ENCODE measurements at places on chromosomes 2 and 18.

DNA sequence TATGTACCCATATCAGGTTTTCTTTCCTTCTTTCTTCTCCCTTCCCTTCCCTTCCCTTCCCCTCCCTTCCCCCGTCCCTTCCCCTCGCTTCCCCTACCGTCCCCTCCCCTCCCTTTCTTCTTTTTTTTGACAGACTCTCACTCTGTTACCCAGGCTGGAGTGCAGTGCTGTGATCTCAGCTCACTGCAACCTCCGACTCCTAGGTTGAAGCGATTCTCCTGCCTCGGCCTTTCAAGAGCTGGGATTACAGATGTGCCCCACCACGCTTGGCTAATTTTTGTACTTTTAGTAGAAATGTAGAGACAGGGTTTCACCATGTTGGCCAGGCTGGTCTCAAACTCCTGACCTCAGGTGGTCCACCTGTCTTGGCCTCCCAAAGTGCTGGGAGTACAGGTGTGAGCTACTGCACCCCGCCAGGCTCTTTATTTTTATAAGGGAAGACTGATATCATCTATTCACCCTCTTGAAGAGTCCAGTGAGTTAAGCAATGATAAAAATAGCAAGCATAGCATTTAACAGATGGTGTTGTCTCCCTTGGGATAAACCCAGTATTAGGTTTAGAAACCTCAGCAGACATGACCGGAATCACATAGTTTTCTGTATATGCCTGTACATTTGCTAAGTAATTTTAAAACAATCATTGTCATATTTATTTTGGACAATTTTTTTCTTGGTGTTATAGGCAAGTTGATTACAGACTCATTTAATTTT lies 888.4 kb downstream of the TRIB2 start:
- peak; percentile 3 for DNase-seq

DNA sequence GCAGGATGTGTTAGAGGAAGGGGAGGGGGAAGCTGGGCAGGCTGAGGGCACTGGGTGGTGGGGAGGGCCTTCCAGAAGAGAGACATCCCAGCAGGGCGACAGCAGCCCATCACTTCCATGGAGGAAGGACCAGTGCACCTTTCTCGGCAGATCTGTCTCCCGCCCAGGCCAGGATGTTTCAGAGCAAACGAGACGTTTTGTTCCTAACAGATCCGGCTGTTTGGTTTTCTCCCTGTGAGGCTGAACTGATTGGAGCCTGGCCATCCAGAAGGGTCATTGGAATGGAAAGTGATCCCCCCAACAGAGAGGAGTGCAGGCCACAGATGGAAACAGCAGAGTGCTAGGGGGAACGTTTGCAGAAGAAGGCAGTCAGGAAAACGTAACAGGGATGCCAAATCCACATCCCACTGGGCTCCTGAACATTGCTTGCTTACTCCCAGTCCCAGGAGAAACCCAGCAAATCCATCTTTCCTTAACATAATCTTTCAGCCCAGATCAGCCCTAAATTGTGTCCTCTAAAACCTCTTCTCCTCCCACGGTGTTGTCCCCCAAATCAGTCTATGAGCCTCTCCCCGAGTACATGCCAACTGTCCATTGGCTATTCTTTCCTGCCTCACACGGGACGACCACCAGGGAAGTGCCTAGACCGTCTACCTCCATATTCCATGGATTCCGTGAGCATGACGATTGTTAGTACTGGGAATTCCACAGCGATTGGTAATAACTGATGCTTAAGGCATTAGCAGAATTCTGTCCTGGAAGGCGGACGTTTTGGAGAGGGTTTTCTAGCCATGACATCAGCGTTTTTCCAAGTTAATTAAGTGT lies 126.8 kb downstream of the SEPTIN10 start:
- DNase-seq, result peak; percentile 95

DNA sequence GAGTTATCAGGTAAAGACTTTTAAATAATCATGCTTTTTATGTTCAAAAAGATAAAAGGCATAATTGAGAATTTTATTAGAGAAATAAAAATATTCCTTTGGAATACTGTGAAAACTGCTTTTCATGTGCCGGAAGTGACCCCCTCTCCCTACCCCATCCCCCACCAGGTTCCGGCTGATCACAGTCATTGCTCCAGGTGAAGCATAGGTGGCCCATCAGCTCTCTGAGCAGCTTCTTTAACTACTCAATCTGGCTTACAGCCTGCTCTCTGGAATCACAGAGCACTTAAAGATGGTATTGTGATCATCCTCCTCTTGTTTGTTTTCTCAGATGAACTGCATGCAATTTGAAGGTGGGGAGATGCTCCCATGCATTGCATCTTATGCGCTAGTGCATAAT lies 257.7 kb downstream of the EN1 start:
- DNase-seq, result no peak

DNA sequence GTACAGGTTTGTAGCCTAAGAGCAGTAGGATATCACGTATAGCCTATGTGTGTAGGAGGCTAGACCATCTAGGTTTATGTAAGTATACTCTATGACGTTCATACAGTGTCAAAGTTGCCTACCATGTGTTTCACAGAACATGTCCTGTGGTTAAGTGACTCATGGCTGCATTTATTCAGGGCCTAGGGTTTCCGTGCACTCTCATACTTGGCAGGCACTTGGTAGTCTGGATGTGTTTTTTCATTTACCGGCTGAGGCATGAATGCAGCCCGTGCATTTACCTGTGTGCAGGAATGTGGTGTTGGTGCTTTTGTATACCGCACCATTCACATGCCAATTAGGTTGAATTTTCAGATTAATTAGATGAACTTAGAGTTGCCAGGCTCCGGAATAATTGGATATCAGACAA lies 43.4 kb downstream of the MYL12B start:
- peak; percentile 89 for DNase-seq

DNA sequence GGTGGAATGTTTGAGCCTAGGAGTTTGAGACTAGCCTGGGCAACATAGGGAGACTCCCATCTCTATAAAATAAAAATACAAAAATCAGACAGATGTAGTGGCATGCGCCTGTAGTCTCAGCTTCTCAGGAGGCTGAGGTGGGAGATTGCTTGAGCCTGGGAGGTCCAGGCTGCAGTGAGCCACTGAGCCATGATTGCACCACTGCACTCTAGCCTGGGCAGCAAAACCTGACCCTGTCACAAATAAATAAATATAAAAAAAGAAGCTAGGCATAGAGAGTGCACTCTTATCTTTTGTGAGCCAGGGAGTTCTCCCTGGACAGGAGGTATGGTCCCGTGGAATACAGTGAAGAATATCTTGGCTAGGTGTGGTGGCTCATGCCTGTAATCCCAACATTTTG lies 11.0 kb upstream of the KYNU start:
- no peak for DNase-seq

DNA sequence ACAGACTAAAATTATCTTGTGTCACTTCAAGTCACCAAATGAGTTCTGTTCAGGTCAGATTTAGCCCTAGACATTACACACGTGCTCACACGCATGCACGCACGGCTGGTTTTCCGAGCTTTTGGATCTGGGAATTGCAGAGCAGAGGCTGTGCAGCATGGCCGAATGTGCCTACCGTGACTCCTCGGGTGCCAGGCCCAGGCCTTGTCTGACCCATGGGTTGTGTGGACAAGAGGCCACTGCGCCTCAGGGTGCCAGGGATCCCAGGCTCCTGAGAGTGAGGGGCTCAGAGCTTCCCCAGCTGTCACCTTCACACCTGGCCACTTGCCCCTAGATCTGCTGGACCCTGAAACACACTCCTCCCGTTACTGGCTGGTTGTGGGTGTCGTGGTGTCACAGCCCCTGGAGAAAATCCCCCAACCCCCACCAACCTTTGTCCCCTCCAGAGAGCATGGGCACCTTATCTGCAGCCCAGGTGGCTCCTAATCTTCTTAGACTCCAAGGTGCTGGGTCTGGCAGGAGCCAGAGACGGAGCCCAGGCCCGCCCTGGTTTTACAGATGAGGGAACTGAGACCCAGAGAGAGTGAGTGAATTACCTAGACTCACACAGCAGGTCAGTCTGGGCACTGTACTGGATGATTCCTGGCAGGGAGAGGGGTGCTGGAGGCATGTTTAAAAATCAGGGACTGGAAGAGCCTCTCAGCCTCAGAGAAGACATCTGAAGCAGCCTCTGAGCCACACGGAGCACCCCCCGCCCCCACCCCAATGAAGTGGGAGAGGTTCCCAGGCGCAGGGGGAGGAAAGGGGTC lies 56.8 kb downstream of the ATOH8 start:
- no peak for DNase-seq

GRCh38 chr18:56202678-56203077 lies 435.7 kb downstream of the TXNL1 start:
- no peak for DNase-seq

DNA sequence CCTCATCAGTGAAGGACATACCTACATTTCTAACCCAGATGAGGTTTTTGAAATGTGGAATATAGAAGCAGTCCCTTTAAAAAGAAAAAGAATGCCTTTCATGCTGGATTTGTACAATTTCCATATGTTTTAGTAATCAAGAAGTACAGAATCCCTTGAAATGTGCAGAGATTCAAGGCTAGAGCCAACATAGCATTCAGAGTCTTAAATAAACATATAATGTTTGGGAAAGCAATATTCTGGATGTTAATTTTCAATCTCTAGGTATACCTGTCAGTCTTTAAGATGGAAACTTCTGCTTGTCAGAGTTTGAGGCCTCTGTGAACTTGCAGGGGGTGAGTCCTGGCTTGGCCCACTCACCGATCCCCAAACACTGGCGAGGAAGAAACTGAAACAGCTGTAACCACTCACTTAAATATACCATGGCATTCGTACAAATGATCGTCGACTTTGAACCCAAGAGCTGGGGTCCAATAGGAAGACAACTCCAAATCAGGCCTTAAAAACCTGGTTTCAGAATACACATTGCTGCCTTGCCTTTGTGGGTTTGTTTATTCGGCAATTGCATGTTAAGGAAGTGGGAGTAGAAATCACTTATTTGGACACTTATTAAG lies 132.8 kb upstream of the NCK2 start:
- no peak for DNase-seq

DNA sequence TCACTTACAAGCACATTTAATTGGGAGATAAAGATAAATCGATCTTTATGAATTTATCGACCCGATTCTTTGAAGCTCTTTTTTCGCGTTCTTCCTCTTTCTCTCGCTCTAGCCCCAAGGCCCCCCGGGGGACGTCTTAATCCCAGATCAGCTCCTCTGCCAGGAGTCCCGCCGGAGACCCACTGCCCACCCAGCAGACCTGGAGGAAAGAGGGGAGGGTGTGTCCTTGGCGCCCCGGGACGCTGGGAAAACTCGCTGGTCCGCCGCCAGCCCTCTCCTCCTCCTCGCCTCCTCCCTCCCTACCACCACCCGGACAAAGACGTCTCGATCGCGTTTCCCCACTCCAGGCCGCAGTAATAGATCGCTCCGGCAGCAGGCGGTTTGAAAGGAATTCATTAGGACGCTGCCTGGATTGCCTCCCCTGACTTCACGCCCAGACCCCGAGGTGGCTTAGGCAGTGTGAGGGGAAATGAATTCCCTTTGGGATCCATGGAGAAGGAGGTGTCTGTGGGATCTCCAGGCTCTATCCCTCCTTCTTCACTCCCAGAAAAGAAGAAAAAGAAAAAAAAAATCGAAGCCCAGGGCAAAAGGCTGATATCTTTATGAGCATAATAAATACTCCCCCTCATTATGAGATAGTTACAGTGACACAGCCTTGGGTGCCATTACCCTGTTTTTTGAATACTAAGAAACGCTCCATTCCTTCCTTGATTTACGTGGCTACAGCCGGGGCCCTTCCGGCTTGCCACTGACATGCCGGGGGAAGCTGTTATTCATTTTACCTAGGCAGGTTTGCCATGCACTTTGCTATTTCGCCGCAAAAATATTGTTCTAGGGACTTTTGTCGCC lies 1.8 kb upstream of the GBX2 start:
- no peak for DNase-seq

GRCh38 chr18:58993260-58993659 lies 128.6 kb downstream of the ZNF532 start:
- DNase-seq, result peak; percentile 95

- DNase-seq, result peak; percentile 44
Observed at GRCh38 chr18:7021994-7022840, 95.4 kb downstream of the LAMA1 start.

DNA sequence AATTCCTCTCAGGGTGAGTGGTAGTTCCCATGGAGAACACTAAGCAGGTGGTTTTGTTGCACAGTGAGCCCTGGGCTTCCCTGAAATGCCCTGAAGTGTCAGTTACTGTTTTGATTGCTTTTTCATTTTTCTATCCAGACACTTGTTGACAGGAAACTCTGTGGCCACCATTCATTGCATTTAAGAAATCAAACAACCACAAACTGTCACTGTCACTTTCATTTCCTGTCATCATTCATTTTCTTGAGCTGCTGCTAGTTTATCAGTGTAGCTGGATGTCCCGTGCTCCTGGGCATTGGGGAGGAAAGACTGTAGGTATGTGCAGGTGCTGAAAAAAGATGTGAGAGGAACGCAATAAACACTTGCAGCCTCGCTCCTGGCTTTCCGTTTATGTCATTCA lies 891.6 kb upstream of the ZEB2 start:
- DNase-seq, result no peak

Measured in fibroblast of skin of scalp (primary cell).